ENCODE measurements at places on chromosomes 11 and 22.
A peak's percentile ranks its signal among the peaks of the same experiment; 100 is the strongest.

DNA sequence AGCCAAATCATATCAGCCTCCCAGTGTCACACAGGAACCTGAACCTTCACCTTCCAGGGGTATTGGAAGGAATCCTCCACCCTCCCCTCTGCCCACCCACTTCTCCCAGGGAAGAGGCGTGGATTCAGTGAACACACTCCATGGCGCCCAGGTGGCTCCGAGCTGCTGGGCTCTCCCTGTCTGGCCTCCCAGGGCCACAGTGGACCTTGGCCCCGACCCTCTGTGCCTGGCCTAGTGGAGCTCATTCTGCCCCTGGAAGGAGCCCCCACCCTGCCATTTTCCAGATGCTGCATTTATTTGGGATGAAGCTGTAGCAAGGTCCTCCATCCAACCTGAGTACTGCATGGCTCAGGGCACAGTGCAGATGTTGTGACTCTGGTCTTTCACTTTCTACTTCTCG lies 1340.1 kb downstream of the TBC1D22A start:
- no peak for DNase-seq

DNA sequence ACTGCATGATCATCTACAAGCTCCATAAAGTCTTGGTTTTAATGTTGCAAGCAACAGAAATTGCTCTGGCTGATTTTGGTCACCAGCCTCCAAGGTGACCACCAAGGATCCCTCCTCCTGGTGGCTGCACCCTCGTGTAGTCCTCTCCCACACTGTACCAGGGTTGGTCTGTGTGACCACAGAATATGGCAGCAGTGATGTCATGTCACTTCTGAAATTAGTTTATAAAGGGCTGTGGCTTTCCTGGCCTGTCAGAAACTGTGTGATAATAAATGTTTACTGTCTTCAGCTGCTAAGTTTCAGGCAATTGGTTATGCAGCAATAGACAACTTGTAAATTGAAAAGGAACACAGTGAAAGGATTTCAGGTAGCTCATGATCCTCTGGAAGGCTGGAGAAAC lies 5.3 kb upstream of the PRDM11 start:
- DNase-seq, result no peak

DNA sequence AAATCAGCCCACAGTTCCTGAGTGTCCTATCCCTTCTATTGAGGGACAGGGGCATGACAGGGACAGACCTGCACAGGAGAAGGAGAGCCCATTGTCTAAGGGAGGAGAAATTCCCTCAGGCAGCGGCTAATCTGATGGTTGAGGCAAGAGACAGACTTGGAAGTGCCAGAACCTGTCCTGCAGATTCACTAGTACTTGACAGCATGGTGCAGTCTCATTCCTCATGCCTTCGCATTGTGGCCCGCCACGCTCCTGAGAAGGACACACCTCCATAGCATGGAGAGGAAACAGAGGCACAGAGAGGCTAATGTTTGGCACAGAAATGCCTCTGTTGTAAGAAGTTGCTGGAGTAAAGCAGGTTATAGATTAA lies 3.2 kb downstream of the P2RY6 start:
- peak; percentile 53 for DNase-seq

GRCh38 chr11:106022795-106023275 lies 795 bp upstream of the MSANTD4 start:
- DNase-seq, result no peak

DNA sequence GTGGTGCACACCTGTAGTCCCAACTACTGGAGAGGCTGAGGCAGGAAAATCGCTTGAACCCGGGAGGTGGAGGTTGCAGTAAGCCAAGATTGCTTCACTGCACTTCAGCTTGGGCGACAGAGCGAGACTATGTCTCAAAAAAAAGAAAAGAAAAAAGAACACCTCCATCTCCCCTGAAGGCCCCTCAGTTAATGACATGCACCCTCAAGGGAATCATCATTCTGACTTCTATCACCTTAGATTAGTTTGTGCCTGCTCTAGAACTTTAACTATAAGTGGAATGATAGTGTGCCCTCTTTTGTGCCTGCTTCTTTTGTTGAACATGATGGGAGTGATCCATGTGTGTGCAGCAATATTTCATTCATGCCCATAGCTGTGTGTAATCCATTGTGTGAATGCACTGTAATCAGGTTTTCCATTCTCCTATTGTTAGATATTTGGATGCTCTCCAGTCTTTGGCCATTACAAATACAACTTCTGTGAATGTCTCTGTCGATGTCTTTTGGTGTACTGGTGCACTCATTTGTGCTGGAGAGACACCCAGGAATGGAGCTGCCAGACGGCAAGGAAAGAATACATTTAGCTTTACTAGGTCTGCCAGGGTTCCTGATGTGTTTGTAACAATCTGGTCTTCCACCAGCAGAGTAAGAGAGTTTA lies 883 bp upstream of the VPREB3 start:
- DNase-seq, result no peak

- DNase-seq, result no peak
These were observed 286.2 kb downstream of the GRM5 start for GRCh38 chr11:88779577-88779976.

GRCh38 chr11:120236169-120237107 lies 3.5 kb upstream of the POU2F3 start:
- DNase-seq, result no peak

All from posterior vena cava (tissue), 2 donors.